EH (cell line): ENCODE measurements at places on chromosomes 4 and X.

DNA sequence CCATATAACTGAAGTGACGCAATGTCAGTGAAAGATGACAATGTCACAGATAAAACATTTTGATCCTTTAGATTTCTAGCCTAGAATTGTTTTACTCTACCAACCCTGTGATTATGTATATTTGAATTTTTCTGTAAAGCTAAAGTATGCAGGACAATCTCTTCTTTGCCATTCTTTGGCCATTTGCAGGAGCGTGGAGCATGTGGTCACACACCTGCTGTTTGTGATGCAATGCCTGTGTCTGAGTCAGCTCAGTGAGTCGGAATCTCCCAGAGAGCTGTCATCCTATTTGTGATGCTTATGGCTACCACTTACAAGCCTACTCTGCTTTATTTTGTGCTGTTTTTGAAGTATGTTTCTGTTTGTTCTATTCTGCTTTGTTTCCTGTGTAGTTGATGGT, 214.5 kb downstream of the NAF1 start:
- DNase-seq, result no peak

GRCh38 chrX:136766785-136767103, 14.0 kb downstream of the ARHGEF6 start:
- no peak for DNase-seq

- DNase-seq, result no peak
Observed at GRCh38 chr4:41104155-41104554, 110.2 kb downstream of the APBB2 start.

GRCh38 chr4:106618956-106619355, 250.4 kb upstream of the GIMD1 start:
- DNase-seq, result no peak

DNA sequence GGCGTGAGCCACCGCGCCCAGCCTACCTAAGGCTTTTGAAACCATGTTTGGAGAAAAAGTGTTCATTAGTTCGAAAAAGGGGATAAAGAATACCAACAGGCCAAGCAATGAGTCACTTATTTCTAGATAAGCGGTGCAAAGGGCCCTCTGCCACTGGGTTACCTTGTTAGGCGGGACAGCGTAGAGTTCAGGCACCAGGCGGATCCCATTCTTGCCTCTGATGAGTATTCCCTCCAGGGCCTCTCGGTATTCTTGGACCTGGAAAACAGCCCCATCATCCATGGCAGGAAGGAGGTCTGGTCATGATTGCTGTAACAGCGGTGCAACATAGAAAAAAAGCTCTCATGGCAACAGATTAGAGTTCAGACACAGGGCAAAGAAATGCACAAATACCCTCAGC, 48.0 kb downstream of the PHKA2 start:
- no peak for DNase-seq

GRCh38 chrX:150094996-150095395, 156.7 kb upstream of the EOLA2 start:
- peak; percentile 56 for DNase-seq

DNA sequence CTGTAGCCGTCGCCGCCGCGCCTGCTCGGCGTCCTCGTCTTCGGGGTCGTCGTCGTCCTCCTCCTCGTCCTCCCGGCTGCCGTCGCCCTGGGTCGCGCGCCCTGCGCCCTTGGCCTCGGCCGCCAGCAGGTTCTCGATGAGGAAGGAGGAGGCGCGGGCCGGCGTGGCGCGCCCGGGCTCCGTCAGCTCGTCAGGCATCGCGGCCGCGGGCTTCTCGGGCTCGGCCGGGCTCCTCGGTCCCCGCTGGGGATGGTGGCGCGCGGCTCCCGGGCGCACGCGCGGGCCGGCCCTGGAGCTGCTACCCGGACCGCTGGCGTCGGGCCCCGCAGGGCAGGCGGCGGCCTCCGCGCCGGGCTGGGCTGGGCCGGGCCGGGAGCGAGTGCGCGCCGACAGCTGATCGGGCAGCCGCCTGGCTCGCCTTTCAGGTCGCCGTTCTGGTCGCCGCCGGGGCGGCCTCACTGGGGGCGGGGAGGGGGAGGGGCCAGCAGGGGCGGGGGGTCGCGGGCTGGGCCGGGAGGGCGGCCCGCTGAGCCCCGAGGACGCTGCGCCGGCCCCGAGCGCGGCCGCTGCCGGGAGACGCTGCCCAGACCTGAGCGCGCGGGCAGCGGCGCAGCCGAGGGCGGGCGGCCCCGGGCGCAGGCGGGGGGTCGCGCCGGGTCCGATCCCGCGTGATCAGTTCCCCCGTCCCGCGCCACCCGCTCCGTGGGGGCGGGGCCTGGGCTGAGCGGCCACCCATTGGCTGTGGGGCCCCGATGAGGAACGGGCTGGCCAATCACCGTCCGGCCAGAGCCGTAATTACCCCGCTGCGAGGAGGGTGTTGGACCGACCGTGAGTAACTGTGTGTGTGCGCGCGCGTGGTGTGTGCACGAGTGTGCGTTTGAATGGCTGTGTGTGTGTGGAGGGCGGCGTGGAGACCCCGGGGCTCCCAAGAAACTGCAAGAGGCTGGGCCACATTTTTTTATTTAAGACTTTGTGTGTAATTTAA, at the start of gene HMX1:
Gene HMX1, minus strand, starts transcription at position 423 of the 985 bp plus-strand sequence. Its CDS starts 225 bp downstream, at position 198.
- DNase-seq, result no peak

GRCh38 chrX:10231461-10231860, 74.7 kb downstream of the CLCN4 start:
- DNase-seq, result no peak

GRCh38 chrX:139890991-139891700, 41.7 kb downstream of the ATP11C start:
- DNase-seq, result peak; percentile 86
